ENCODE measurements at places on chromosomes 2 and 18. TPM values are rescaled to one million over a fixed set of nuclear protein-coding genes. Genes with fewer than 3 reads are reported as not detected.

DNA sequence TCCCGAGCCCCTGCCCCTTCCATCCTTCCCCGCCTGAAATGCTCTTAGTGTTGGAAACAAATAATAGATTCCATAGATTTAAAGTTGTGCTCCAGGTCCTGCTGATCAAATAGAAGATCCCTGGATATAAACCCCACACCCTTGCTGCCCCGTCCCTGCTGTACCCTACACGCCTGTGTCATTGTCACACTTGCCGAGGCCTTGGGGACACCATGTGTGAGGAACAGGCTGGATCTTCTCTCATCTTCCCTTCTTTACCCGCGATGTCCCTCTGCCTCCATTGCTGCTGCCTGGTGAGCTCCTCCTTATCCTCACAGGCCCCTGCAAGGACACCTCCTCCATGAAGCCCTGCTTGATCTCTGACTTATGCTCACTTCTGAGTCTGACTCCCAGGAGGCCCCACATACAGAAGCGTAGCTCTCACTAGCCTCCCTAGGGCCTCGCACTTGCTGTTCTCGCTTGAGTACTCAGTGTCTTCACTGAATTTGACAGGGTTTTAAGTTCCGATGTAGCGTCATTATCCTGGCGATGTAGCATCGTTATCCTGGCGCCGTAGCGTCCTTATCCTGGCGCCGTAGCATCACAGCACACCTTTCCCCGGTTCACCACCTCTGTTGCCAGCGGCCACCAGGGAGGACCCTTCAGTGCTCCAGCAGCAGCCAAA lies 221.9 kb downstream of the NDUFA10 start:
- no peak for DNase-seq
- H3K36me3 ChIP-seq: no peaks in the 10 kb centered on the region
- no peak overlapping the region for H3K27ac ChIP-seq
- peaks cover 8% of the 10 kb centered on the region for H3K27me3 ChIP-seq
- H3K4me3 ChIP-seq: no peak overlapping the region
- H3K4me1 ChIP-seq: no peaks in the 10 kb centered on the region

IRS1 gene
- 0.03 TPM for polyA plus RNA-seq

DNA sequence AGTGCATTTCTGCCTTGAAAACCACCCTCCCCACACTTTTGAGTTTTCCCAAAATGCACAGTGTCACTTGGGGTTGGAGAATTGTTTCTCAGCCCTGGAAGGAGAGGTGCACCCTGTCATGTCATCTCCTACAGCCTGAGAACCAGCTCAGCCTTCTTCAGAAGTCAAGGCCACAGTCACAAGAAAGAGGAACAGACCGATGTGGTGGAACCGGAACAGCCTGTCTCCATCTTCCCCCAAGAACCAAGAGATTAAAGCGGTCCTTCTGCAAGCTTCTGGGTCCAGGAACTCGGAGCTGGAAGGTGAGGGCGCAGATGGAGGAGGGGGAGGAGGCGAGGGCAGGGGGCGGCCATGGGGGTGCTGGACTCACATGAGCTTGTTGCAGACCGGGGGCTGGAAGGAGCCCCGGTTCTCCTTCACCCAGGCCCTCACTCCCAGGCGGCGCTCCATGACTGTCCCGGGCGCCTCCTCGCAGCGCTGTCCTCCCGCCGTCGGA lies 248 bp downstream of the HAAO start:
- peak overlapping the region; percentile 76 for H3K4me3 ChIP-seq
- peaks cover 24% of the 10 kb centered on the region for H3K4me1 ChIP-seq

DNA sequence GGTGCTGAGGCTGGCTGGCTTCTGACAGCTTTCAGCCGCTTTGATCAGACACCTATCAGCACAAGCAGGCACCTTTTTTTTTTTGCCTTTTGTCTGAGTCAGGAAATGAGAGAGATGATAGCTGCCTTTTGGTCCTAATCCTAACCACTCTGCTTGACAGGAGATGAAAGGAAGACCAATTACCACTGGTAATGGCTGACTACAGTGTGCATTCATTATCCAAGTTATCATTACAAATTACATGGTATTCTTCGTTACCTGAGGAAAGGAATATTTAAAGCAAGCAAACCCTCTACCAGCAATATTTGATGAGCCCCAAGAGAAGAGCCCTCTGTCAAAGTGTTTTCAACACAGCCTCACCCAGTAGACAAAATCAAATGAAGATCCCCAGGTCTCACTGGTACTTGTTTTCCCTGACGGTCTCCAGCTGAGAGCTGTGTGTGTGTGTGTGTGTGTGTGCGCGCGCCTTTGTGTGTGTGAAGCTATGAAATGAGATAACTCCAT lies 925.7 kb downstream of the DCDC2C start:
- H3K27me3 ChIP-seq: no peaks in the 10 kb centered on the region
- no peak overlapping the region for H3K27ac ChIP-seq
- H3K4me1 ChIP-seq: no peaks in the 10 kb centered on the region
- H3K4me3 ChIP-seq: no peak overlapping the region
- H3K36me3 ChIP-seq: no peaks in the 10 kb centered on the region

CRACDL gene
- polyA plus RNA-seq: 0.40 TPM

D2HGDH gene
- polyA plus RNA-seq: 2.9 TPM

COL5A2 gene
- polyA plus RNA-seq: not detected

- H3K27me3 ChIP-seq: peaks cover 3% of the 10 kb centered on the region
- DNase-seq: no peak
- H3K4me1 ChIP-seq: no peaks in the 10 kb centered on the region
- no peaks in the 10 kb centered on the region for H3K36me3 ChIP-seq
Observed at GRCh38 chr18:70421471-70422390, 132.9 kb downstream of the SOCS6 start.

CDK15 gene
- polyA plus RNA-seq: not detected

HOXD1 gene
- polyA plus RNA-seq: not detected

NCKAP5 gene
- not detected for polyA plus RNA-seq

GRCh38 chr2:177245010-177245422 lies 19.5 kb downstream of the NFE2L2 start:
- DNase-seq: no peak
- peaks cover 81% of the 10 kb centered on the region for H3K4me1 ChIP-seq
- no peaks in the 10 kb centered on the region for H3K27me3 ChIP-seq
- peak overlapping the region; percentile 75 for H3K27ac ChIP-seq

DNA sequence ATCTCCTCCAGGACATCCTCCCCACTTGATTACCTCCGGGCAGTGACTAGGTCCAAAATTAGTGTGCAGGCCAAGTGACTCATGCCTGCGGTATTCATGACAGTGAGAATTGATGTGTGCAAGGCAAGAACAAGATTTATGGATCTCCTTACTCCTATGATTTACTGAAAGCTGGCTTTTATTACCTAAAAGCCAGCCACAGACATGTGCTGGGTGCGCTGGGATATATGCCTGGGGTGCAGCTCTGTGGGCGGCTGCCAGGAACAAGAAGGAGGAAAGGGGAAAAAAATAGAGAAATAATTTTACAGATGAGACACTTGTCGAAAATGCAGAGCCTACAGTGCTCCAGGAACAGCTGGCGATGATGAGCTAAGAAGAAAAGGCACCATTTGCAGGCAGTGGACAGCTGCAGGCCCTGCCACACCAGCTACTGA lies 359.3 kb downstream of the CMPK2 start:
- no peak overlapping the region for H3K4me3 ChIP-seq
- H3K27me3 ChIP-seq: peaks cover 4% of the 10 kb centered on the region

- no peak overlapping the region for H3K4me3 ChIP-seq
- no peaks in the 10 kb centered on the region for H3K4me1 ChIP-seq
- no peaks in the 10 kb centered on the region for H3K36me3 ChIP-seq
- DNase-seq: no peak
- H3K27me3 ChIP-seq: peaks cover 2% of the 10 kb centered on the region
Observed at GRCh38 chr2:128879161-128879560, 560.5 kb upstream of the HS6ST1 start.

- H3K27ac ChIP-seq: no peak overlapping the region
- no peaks in the 10 kb centered on the region for H3K36me3 ChIP-seq
- peaks cover 2% of the 10 kb centered on the region for H3K27me3 ChIP-seq
- no peak for DNase-seq
- peaks cover 5% of the 10 kb centered on the region for H3K4me1 ChIP-seq
Observed at GRCh38 chr2:127579231-127579630, 43.7 kb downstream of the MYO7B start.

FARP2 gene
- 5.3 TPM for polyA plus RNA-seq

DNA sequence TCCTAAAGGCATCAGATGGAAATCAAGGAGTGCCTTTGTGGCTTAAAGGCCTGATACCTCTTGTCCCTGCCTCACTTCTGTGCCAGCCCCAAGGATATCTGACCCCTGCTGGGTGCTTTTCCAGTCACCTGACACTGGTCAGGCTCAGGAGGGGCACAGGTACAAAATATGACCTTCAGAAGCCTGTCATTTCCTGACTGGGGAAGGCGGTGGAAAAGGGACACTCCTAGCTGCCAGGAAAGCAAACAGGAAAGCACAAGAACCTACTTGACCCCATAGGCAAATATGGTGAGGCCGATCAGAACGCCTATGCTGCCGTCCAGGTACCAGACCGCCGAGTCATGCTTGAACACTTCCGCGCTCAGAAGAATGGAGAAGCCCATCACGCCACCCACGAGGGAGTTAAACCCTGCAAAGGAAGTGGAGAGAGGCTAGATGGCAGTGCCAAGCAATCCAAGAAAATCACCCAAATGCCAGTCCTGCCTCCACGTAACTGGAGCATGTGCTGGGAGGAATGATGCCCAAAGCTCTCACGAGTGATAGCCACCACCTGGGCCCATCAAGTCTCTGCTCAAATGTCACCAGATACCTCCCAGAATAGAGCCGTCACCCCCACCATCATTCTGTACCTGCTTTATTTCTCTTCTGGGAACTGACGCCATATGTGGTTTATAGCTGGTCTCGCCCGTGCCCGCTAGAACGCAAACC lies 204.0 kb downstream of the MGAT5 start:
- peaks cover 3% of the 10 kb centered on the region for H3K36me3 ChIP-seq
- no peak overlapping the region for H3K27ac ChIP-seq
- peaks cover 1% of the 10 kb centered on the region for H3K27me3 ChIP-seq
- no peaks in the 10 kb centered on the region for H3K4me1 ChIP-seq

GRCh38 chr2:98710734-98711133 lies 20.2 kb downstream of the MGAT4A start:
- peaks cover 60% of the 10 kb centered on the region for H3K4me1 ChIP-seq
- H3K4me3 ChIP-seq: peak overlapping the region; percentile 42
- H3K27me3 ChIP-seq: no peaks in the 10 kb centered on the region
- H3K27ac ChIP-seq: peak overlapping the region; percentile 17
- no peak for DNase-seq
- H3K36me3 ChIP-seq: no peaks in the 10 kb centered on the region

DNA sequence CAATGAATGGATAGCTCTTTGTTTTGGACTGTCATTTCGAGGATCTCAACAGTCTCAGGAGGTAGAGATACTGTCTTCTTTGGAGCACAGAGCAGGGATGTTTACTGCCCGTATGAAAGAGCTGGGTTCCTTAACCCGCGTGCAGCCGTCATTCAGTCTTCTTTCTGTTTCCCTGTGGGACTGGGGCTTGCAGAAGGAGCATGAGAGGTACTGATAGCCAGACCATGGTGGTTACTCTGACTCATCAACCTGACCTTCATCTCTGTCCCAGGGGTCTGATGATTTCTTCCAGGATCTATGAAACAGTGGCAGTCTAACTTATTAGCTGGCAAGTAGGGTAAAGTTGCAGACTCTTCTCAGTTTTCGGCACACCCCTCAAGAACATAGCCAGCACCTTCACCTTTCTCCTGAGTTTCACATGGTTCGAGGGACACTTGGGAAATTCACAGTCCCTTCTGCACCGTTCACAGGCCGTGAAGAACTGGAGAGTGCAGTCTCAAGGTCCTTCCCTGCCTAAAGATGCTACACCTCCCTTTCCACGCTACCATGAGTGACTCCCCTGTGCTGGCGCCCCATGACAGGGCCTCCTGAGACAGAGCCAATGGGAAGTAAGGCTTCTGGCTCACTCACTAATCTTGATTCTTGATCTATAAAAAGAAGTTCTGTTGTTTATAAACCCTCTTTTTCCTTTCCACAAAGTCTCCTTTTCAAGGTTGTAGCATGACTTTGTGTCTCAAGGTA lies 226.2 kb downstream of the MC4R start:
- peaks cover 2% of the 10 kb centered on the region for H3K27me3 ChIP-seq
- H3K4me1 ChIP-seq: no peaks in the 10 kb centered on the region
- H3K36me3 ChIP-seq: no peaks in the 10 kb centered on the region
- no peak overlapping the region for H3K4me3 ChIP-seq

GRCh38 chr18:44386401-44386800 lies 294.3 kb upstream of the SETBP1 start:
- no peaks in the 10 kb centered on the region for H3K27me3 ChIP-seq
- DNase-seq: no peak
- no peaks in the 10 kb centered on the region for H3K4me1 ChIP-seq
- no peak overlapping the region for H3K27ac ChIP-seq

DNA sequence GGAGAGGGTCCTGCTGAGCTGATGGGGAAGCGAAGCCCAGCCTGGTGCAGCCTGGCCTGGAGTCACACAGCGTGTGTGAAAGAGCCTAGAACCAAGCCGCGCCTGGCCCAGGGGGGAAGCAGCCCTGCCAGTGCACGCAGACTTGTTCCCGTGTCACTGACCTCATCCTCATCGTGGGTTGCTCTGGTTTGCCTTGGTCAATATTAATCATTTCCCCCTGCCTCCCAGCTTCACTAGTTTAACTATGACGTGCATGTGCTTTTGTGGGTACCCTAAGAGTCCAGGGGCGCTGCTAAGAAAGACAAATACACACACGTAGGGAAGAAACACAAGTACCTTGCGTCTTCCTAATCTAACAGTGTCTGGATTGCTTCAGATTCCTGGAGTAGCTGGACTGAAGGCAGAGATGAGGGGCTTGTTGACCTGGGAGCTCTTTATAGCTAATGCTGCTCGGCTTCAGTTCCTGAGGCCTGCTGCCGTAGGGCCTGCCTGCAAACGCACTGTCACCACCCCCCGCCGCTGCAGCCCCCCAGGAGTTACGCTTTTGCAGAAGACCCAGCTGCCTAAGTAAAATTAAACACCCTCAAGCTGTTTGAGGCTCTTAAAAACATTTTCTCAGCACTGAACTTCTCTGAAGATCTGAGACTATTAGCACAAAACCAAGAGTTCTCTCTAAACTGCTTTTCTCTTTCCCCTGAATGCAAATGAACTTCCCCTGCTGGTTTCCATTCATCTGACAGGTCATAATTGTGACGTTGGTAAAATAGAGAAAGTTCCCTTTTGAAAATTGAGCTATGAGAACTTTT lies 159.2 kb downstream of the FAM210A start:
- H3K36me3 ChIP-seq: no peaks in the 10 kb centered on the region
- peaks cover 13% of the 10 kb centered on the region for H3K4me1 ChIP-seq
- H3K27ac ChIP-seq: peak overlapping the region; percentile 32
- H3K27me3 ChIP-seq: no peaks in the 10 kb centered on the region
- no peak overlapping the region for H3K4me3 ChIP-seq
- DNase-seq: no peak

GRCh38 chr18:2444201-2444875 lies 127.0 kb downstream of the METTL4 start:
- no peaks in the 10 kb centered on the region for H3K4me1 ChIP-seq
- H3K27ac ChIP-seq: no peak overlapping the region
- DNase-seq: no peak
- H3K4me3 ChIP-seq: no peak overlapping the region
- H3K27me3 ChIP-seq: peaks cover 2% of the 10 kb centered on the region

Data from immature natural killer cell (primary cell).